ENCODE measurements at places on chromosomes 4 and X.

GRCh38 chrX:41045960-41046567 is 39.2 kb upstream of the USP9X start:
- DNase-seq: no peak

DNA sequence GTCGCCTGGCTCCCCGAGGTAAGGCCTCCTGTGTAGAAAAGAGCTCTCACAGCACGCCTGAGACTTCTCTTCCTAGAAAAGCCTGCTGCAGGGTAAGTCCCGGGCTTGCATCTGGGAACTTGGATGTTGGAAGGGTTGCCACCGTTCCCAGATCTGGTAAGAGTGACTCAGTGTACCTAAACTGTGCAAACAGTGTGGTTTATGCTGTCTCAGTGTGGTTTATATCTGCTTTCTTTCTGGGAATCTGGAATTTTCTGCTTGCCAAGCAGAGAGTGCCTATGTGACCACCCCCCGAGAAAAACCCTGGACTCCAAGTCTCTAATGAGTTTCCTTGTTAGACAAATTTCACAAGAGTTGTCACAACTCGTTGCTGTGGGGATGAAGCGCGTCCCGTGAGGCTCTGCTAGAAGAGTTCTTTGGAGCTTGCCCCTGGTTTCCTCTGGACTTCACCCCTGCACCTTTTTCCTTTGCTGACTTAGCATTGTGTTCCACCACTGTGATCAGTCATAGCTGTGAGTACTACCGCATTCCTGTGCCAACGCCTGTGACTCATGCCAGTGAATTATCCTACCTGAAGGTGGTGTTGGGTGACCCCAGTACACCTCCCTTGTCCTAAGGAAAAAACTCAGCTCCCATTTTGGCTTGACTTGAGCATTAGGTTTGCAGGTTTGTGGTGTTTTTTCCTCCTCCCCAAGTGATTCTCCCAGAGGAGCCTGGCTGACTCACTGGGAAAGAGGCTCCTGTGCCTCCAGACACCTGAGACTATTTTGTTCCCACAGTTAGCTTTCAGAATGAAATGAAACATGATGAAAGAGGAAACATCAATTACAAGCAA is 14.5 kb downstream of the SLC2A9 start:
- peak; percentile 90 for DNase-seq

DNA sequence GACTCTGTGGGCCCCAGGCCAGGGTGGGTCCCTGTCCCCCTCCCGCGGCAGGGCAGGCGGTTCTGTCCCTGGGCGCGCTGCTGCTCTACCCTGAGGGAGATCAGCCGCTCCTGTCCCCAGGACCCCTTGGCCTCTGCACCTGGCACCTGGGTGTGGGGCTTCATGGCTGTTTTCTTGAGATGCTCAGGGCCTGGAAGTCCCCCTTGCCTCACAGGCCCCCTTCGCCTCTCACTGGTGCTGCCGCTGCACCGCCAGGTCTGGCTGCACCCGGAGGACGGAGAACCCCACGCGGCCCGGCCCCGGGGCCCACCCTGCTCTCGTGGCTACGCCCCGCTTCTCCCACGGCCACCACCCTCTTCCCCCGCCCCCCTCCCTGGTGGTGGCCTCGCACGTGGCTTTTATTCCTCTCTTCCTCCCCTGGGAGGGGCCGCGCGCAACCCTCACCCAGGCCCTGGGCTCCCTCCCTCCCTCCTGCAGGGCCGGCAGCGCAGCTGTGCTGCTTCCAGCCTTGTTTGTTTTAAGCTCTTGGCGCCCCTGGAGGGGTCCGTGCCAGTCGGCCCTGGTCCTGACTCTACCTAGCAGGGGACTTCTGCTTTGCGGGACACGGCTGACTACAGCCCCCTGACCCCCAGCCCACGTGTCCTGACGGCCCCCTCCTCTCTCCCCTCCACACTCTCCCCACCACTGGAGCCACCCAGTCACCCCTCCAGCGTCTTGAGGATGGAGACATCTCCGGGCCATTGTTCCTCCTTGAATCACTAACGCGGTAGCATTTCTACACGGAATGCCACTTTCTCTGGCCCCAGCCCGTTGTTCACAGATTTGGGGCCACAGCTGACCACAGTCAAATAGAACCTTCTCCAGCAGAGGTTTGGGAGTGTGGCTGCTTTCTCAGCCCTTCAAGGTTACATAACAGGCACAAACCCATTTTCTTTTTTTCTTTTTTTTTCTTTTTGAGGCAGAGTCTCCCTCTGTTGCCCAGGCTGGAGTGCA is 20.6 kb upstream of the CLDN24 start:
- no peak for DNase-seq

- no peak for DNase-seq
Observed at GRCh38 chr4:107570952-107571351, 149.1 kb downstream of the PAPSS1 start.

All from kidney glomerular epithelial cell (primary cell).